Fibroblast of the aortic adventitia (primary cell): ENCODE measurements at places on chromosomes 4 and X.

- no peak for DNase-seq
Measured at GRCh38 chrX:35809781-35810180, 11.6 kb downstream of the MAGEB16 start.

GRCh38 chrX:48468693-48469691 lies 1.1 kb downstream of the SLC38A5 start:
- no peak for DNase-seq

GRCh38 chr4:127240764-127241105 lies 392.0 kb upstream of the INTU start:
- peak; percentile 4 for DNase-seq

DNA sequence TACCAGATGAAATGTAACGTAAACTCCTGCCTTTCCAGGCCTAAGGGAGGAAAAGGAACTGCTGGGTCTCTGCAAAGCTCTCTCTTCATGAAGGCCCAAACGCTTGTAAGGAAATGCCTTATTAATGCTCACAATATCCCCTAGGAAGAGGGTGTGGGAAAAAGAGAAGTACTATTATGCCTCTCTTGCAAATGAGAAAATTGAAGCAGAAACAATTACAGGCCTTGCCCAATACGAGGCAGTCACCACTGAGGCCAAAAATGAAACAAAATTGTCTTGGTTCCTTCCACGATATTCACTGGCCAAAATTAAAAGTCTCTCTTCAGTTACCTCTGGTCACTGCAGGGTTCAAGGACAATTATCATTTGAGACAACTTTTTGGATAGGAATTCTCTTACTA lies 3.2 kb downstream of the SCARB2 start:
- DNase-seq, result peak; percentile 31

DNA sequence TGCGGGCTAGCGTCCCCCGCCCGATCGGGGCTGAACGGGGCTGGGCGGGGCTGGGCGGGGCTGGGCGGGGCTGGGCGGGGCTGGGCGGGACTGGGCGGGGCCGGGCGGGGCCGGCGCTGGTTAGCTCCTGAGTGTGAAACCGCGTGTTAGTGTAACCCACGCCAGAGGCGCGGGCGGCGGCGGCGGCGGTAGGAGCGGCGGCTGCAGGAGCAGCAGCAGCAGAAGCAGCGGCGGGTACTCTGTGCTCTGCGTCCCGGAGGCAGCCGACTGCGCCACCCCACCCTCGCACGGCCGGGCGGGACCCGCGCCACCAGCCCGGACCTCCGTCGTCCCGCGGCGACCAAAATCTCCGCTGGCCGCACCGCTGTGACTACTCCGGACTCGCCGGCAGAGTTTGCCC lies 128.1 kb downstream of the LAS1L start:
- no peak for DNase-seq

GRCh38 chr4:79920163-79920853 lies 152.7 kb downstream of the ANTXR2 start:
- DNase-seq, result no peak

GRCh38 chr4:146134761-146135445 lies 40.6 kb upstream of the LSM6 start:
- DNase-seq, result peak; percentile 52

GRCh38 chrX:40207626-40208025 lies 109.9 kb upstream of the BCOR start:
- peak; percentile 39 for DNase-seq

DNA sequence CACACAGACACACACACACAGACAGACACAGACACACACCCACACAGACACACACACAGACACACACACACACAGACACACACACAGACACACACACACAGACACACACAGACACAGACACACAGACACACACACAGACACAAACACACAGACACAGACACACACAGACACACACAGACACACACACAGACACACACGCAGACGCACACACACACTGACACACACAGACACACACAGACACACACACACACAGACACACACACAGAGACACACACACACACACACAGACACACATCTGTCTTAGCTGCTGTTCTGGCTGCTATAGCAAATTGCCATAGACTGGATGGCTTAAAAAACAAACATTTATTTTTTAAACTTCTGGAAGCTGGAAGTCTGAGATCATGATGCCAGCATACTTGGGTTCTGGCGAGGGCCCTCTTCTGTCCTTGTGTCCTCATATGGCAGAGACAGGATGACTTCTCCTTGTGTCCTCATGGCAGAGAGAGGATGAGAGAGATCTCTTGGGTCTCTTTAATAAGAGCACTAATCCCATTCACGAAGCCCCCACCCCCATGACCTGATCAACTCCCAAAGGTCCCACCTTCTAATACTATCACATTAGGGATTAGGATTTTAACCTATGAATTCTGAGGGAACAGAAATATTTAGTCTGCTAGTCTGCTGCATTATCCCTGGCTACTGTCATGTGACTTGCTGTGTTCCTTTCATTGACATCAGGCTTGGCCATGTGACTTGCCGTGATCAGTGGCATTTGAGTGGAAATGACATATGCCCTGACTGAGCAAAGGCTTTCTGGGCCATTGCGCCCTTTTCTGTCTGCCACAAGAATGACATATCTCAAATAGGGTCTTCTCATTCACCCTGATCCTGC lies 32.7 kb upstream of the RASGEF1B start:
- no peak for DNase-seq

GRCh38 chrX:40043895-40044294 lies 53.9 kb downstream of the BCOR start:
- no peak for DNase-seq

GRCh38 chr4:24949970-24950369 lies 37.1 kb upstream of the CCDC149 start:
- DNase-seq, result no peak

DNA sequence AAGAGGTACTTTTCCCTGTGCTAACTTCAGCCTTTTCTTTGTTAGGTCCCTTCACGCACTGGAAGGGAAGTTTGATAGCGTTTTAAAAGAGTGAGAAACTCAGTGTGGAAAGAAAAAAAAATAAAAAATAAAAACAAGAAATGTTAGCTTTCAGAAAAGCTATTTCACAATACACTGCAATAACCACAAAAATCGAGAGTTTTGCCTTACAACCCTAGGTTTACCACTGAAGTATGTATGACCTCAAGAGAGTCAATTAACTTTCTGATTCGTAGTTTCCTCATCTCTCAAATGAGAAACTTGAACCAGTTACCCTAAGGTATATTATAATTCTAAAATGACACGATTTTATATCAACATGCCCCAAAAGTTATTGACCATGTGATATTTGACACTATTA lies 93.9 kb upstream of the JADE1 start:
- peak; percentile 75 for DNase-seq

GRCh38 chr4:19241895-19242294 lies 1009.8 kb upstream of the SLIT2 start:
- no peak for DNase-seq

DNA sequence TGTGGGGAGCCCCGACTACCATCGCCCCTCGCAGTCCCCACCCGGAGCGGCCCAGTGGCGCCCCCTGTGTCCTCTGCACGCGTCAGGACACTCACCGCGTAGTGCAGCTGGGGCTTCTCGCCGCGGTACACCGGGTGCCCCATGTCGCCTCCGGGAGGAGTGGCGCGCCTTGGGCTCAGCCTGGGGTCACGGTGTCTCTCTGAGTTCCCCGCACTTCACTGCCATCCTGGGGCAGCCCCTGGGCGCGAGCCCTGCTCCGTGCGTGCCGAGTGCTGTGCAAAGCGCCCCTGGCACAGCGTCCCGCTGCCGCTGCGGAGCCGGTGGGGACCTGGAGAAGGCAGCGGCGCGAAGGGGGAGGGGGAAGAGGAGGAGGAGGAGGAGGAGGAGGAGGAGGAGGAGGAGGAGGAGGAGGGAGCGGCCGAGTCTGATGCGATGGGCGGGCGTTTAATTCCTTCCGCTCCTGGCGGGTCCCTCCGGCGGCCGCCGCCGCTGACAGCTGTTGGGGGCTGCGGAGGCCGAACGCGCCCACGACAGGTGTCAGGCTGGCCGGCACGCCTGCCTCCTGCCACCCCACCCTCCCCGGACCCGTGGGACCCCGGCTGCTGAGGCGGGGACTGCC lies 134.3 kb downstream of the AMELX start:
- DNase-seq, result no peak

- DNase-seq, result no peak
Measured at GRCh38 chr4:146178126-146178525, 2.6 kb downstream of the LSM6 start.

GRCh38 chr4:21835712-21836111 lies 112.9 kb downstream of the KCNIP4 start:
- DNase-seq, result no peak

DNA sequence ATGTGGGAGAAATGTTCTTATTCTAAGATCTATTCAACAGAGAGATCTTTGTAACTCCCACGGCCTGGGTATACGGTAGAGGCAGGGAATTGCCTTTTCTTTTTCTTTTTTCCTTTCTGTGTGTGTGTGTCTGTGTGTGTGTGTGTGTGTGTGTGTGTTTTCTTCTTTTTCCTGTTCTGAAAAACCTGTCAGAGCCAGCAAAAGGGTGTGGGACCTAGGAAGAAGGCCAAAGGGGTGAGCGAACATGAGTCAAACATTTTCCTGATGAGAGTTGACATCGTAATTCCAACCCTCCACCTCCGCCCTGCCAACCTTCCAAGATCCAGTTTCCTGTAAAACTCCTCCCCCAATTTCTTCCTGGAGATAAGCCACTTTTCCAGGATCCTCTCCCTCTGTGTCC lies 2.8 kb upstream of the CHIC2 start:
- peak; percentile 98 for DNase-seq
